ENCODE measurements at places on chromosomes 3 and 15.

- no peak for DNase-seq
Measured at GRCh38 chr15:40360015-40360414, 2.0 kb downstream of the DISP2 start.

DNA sequence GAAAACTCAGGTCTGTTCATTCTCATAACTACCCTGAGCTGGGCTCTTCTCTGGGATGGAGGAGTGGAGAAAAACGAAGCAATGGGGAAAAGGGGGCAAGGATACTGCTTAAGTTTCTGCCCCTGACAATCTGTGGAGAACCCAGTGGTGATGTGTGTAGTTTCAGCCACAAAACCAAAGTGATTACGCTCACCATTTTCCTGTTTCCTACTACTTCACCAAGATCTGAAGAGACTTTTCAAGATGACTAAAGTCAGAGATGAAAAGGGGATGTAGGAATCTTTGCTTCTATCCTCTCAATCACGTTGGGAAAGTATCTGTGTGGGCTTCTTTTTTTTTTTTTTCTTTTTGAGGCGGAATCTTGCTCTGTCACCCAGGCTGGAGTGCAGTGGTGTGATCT is 8.3 kb upstream of the UBE2E1 start:
- DNase-seq = peak; percentile 79

DNA sequence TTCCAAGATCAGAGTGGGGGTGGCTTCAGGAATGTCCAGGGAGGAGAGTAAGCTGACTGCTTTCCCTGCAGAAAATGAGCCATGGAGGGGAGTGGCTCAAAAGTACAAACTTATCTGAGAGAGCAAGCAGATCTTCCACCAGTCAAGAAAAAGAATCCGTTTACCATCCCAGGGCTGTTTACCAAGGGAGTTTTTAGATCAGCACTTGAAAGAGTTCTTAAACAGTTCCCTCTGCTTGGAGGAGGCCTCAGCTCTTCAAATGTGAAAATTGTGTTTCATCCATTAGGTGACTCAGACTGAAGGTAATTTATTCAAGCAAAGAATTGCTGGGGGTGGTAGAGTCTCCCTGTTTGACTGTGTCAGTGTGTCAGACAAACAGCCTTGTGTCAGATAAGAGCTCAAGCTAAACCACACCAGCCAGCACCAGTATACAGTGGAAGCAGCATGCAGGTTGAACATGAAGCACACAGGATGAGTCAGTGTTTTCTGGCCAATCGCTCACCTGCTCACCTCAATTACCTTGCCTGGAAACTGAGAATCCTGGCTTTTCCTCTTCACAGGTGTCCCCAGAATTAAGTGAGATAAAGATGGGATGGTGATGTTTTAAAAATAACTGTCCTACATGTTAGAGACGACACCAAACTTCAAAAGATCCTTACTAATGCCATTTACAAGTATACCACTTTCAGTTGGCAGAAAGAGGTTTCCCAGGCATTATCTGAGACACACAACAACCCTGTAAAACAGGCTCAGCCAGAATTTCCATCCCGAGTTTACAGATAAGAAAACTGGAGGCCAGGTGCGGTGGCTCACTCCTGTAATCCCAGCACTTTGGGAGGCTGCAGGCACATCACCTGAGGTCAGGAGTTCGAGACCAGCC is 21.7 kb downstream of the SH3BP5 start:
- no peak for DNase-seq

DNA sequence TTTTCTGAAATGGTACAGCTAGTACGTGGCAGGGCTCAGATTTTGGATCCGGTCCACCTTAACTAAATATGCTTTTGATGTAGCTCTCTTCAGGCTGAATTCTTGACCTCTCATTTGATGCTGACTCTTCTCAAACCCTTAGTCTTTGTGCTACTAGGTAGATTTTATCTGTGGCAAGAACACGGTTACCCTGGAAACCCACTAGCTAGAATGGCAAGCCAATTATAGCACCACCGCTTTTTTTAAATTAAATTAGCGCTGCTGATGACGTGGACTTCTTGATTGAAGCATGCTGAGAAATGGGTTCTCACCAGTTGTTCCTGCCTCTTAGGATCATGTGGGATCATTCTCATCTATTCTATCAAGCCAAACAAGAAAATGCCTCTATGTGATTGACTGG is 421.5 kb downstream of the LPP start:
- DNase-seq = no peak

GRCh38 chr3:128617270-128617556 is 33.4 kb downstream of the RPN1 start:
- no peak for DNase-seq

DNA sequence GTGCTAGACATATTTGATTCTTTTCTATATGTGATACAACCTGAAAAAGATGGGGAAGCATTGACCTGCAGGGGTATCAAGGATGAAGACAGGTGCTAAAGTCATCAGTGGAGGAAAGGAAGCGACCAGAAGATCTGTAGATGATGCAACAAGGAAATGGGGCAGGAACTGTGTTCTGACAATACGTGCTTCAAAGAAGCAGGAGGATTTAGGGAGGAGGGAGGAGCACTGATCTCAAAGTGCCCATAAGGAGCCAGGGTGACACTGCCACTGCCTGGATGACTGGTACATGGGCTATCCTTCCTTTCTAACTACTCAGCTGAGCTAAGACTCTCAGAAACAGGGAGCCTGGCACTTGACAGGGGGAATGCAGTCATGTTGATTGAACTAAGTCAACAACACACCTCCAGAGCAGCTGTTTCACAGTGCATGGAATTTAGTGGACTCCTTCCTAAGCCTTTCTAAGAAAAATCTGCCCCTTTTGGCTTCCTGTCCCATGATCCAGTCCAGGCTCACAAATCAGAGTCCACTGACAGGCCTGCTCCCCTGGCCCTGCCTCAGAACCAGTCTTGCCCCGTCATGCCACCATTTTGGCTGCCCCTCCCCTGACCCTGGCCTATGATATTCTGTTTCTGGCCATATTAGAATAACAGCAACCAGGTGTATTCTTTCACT is 12.0 kb downstream of the LYSMD4 start:
- no peak for DNase-seq

- DNase-seq = no peak
Measured at GRCh38 chr3:58111513-58112184, 99.1 kb downstream of the DNASE1L3 start.

DNA sequence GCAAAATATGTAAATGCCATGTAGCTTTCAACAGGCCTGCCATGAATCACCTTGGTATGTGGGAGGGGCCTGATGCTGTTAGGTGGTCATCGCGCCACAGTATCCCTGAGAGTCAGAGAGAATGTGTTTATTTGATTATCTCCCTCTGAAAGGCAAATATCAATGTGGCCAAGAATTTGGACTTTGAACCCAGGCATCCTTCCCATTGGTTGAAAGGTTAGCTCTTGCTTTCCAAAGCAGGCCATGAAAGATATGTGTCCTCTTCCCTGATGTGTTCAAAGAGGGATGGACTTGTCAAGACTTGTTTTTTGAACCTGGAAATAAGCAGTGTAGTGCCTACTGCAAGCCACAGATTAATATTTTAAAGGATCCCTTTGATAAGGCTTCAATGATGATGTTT is 36.7 kb downstream of the SRP14 start:
- no peak for DNase-seq
